Skin of body (tissue), 3 donors: ENCODE measurements at places on chromosomes 6 and 20. TPM values are rescaled to one million over a fixed set of nuclear protein-coding genes. Genes with fewer than 3 reads are reported as not detected.

GRCh38 chr6:1594445-1595200, 15.1 kb upstream of the FOXC1 start:
- no peak for DNase-seq

- DNase-seq, result no peak
Measured at GRCh38 chr6:42511803-42512422, 51.9 kb upstream of the UBR2 start.

GRCh38 chr20:2051946-2052345, 49.7 kb upstream of the STK35 start:
- no peak for DNase-seq

DNA sequence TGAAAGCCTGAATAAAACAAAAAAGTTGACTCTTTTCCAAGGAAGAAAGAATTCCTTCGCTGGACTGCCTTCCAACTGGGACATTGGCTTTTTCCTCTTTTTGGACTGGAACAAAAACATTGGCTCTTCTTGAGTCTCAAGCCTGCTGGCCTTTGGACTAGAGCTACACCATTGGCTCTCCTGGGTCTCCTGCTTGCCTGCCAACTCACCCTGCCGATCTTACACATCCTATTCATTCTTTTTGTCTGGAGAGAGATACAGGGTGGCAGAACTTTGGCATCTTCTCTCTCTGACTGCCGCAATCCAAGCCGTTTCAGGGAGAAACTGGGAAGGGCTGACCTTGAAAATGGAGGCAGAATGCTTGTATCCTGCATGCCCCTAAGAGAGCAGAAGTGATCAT, 20.2 kb downstream of the DDO start:
- DNase-seq, result no peak

DNA sequence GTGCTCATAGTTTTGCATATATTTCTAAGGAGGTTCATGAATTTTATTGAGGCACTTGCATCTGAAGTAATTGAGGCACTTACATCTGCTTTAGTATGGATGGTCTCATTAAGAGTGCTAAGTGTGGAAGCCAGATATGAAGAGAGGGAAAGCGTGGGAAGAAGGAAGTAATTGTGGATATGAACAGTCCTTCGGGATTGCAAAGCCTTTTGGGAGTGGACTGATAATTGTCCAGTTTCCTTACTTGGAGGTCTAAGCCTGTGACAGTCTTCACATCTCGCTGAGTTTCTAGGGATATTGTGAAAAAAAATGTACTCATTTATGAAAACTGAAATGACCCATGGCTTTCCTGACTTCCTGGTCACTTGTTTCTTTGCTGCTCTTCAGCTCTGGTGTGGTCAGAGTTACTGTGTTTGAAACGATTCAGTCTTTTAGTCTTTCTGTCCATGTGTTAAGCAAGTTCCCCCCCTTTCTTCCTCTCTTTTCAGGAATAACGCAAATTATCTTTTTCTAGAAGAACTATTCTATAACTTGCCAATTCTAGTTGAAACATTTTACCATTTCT, 137.3 kb downstream of the ZFAND3 start:
- DNase-seq, result no peak

- no peak for DNase-seq
Measured at GRCh38 chr20:15200147-15200565, 862.7 kb upstream of the FLRT3 start.

- DNase-seq, result no peak
Measured at GRCh38 chr20:21162631-21163030, 36.7 kb downstream of the KIZ start.

- no peak for DNase-seq
Measured at GRCh38 chr20:50588034-50588736, 78.0 kb downstream of the PTPN1 start.

DNA sequence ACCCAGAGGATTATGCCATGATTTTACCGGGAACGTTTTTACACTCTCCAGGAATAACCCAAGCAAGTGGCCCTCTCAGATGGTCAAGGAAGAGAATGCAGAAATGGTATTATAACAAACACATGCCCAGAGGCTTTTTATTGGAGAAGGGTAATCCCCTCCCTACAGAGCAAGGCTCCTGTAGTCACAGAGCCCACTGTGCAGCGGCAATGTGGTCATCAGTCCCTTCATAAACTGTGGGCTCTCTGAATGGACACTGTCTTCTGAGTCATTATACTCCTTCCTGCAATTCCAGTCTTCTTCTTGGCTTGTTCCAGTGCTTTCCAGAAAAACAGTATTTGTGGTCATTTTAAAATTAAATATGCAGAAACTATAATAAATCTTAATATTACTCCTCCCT, 74.7 kb downstream of the LAMA4 start:
- DNase-seq, result no peak

Gene RNF114
- total RNA-seq, result 36.4 TPM
